Stimulated activated CD4-positive, alpha-beta T cell treated with anti-CD3 and anti-CD28 coated beads, Interleukin-12 subunit alpha, Interleukin-12 subunit beta, amount 100 ng/mL, for 48 hours (primary cell): ENCODE measurements at places on chromosomes 16 and 17.

- no peak for DNase-seq
Observed at GRCh38 chr17:65305116-65305515, 167.9 kb downstream of the RGS9 start.

GRCh38 chr17:2191227-2191626 is 112.4 kb downstream of the SMG6 start:
- DNase-seq = no peak

- DNase-seq = no peak
Observed at GRCh38 chr17:81579821-81580321, 27.7 kb upstream of the FAAP100 start.

- no peak for DNase-seq
Observed at GRCh38 chr17:39908789-39909352, 9.6 kb downstream of the GSDMB start.

GRCh38 chr17:488993-489757 is 136.6 kb upstream of the RPH3AL start:
- DNase-seq = peak; percentile 14

GRCh38 chr17:75695830-75696271 is 25.4 kb upstream of the ITGB4 start:
- DNase-seq = no peak

DNA sequence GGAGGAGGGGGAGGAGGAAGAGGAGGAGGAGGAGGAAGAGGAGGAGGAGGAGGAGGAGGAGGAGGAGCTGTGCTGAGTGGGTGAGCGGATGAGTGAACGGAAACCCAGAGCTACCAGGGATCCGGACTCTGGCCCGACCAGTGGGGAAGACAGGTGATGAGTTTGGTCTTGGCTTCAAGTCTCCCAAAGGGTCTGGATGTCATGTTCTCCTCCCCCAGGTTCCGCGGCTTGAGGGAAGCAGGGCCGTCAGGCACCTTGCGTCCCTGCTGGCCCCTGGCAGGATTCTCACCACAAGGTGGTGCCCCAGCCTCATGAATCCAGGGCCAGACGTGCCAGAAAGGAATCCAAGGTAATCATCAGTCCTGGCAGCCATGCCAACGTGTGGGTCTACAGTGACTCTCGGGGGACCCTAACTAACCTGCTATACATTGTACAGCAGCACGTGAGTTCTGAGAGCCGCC is 13.5 kb upstream of the ABAT start:
- peak; percentile 22 for DNase-seq

DNA sequence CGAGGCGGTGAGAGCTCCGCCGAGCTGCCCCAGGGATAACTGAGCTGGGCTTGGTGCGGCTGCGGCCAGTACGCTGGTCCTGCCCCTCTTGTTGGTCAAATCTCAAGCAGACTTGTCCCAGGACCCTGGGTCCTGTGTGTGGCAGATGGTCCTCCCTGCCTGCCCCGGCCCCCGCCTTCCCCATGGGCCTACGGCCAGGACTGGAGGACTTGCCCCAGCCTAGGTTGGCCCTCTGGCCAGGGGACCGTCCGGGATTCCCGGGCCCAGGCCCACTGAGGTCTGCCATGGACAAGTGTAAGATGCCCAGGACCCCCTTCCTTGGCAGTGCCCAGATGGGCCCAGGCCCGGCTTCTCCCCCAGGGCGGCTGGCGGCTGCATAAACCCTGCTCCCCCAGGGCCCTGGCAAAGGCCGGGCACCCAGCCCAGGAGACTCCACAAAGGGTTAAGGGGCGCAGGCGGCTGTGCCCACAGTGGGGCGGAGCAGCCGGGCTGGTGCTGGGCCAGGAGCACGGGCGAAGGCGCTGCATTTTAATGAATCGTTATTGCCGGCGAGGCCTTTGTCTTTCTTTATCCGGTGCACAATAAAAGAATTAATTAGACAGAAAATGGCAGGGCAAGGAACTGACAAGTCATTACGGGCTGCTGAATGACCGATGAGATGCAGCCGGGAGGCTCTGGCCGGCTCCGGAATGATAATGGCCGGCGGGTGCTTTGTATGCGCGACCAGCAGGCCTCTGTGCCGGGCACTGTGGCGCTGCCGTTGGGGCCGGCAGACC is 9.1 kb downstream of the SOX8 start:
- no peak for DNase-seq

GRCh38 chr16:77599793-77600415 is 122.4 kb upstream of the NUDT7 start:
- DNase-seq = no peak

DNA sequence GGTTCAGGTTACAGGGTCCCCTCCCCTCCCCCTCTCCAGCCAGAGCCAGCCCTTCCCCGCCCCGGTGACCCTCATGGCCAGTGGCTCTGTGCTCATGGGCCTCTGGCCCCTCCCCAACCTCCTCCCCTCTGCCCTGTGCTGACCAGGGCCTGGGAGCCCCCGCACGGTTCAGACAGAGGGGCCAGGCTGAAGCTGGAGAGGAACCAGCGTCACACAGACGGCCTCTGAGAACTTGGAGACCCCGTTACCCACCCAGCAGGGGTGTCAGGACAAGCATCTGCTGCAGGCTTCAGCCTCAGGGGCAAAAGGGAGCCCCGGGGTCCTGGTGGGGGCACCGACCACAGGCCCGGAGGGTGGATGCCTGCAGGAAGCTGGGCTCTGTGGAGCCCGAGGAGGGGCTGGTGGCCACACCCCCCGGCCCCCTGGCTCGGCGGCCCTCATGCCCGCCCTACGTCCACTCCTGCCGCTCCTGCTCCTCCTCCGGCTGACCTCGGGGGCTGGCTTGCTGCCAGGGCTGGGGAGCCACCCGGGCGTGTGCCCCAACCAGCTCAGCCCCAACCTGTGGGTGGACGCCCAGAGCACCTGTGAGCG is at the start of gene WFIKKN1:
WFIKKN1 (plus strand) TSS at position 171 of the 591 bp plus-strand sequence; CDS start at position 440, 269 bp downstream.
- DNase-seq = no peak

DNA sequence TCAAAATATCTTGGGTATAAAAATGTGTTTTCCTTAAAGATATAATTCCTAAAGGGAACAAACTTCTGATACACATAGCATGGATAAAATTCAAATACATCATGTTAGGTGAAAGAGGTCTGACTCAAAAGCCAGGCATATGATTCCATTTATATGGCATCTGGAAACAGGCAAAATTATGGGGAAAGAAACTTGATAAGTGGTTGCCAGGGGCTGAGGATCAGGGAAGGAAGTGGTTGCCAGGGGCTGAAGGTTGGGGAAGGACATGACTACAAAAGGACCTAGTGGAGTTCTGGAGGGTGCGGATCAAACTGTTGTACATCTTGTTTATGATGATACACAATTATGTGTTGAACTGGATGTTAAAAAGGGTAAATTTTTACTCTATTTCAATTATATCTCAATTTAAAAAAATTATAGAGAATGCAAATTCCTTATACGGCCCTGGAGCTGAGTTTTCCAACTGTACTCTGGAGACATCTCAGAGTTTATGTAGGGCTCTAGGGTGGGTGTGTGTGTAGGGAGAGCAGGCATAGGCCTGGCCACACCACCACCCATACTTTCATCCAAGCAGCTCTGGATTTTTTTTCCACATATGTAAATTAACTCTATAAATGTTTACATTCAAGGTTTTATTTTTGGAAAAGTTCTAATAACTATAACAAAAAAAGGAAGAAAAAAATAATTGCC is 55.0 kb downstream of the AMFR start:
- no peak for DNase-seq

DNA sequence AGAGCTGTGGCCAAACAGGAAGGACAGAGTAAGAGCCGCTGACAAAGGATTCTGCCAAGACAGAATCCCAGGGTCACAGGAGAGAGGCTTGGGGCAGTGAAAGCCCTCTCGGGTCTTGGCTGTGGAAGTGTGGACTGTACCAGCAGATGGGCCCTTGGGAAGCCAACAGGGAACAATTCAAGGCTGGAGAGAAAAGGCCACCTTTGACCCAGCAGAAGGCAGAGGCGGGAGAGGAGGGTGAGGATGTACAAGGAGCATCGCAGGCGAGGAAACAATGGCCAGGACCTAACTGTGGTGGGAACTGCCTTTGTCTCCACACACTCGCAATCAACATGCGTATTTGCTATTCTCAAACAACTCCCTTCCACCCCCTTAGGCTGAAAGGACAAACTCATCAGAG is 15.7 kb downstream of the CARHSP1 start:
- DNase-seq = no peak

DNA sequence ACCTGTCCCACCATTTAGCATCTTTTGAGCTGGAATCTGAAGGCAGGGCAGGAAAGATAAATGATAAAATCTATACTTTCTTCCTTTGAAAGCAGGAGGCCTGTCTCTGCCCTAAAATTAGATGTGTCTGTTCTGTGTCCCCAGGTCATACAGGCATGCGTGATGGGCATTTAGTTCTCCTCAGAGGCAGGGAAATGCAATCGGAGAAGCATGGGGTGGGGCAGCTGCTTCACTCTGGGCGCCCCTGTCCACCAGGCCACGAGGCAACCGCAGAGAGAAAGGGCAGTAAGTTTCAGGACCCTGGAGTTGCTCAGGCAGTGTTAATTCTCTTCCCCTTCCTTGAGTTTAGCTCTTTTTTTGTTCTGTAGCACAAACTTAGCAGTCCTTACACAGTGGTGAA is 25.1 kb downstream of the CLUAP1 start:
- DNase-seq = no peak

- DNase-seq = peak; percentile 0
Observed at GRCh38 chr16:13036600-13036999, 135.2 kb downstream of the SHISA9 start.

DNA sequence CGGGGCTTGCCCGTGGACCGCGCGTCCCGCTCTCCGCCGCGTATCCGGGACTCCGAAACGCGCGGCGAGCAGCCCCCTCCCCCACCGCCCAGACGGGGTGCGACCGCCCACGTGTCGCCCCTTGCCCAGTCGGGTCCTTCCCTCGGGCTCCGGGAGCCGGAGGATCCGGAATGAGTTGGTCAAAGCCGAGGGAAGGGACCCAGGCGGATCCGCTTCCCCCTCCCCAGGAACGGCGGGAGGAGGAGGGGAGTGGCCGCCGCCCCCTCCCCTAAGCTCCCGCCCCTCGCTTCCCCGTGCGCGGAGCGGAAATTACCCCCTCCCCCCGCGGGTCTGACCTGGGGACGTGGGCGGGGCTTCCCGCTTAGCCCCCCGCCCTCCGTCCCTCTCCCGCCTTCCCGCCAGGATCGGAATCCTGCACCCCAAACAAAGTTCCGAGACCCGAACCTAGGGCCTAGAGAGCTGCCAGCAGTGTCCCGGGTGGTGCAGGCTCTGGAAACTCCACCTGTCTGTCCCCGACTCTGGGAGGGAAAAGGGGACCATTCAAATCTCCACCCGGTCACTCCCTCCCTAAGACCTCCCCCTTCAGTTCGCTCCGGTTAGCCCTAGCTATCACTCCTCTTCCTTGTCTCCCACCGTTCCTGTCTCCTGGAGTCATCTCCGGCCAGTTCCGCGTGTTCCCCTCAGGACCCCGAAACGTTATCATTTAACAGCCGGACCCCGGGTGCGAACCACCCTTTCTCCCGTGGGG is 1.0 kb upstream of the IGF2BP1 start:
- DNase-seq = no peak
